CD14-positive monocyte (primary cell): ENCODE measurements at places on chromosomes 3 and 15.
A peak's percentile ranks its signal among the peaks of the same experiment; 100 is the strongest.

GRCh38 chr3:43723121-43723734 is 32.5 kb downstream of the ABHD5 start:
- DNase-seq, result no peak

- no peak for DNase-seq
Observed at GRCh38 chr15:42121682-42122081, 27.3 kb upstream of the PLA2G4D start.

GRCh38 chr15:82020625-82021394 is 25.0 kb downstream of the MEX3B start:
- no peak for DNase-seq

GRCh38 chr3:186255703-186256331 is 106.2 kb downstream of the DGKG start:
- peak; percentile 2 for DNase-seq

- DNase-seq, result no peak
Observed at GRCh38 chr3:150216041-150216811, 191.9 kb upstream of the TSC22D2 start.

GRCh38 chr3:5186089-5186857 is 1.2 kb upstream of the EDEM1 start:
- DNase-seq, result peak; percentile 92

- no peak for DNase-seq
Observed at GRCh38 chr3:82942041-82942440, 1180.6 kb upstream of the GBE1 start.

GRCh38 chr3:29901097-29901496 is 620.2 kb downstream of the RBMS3 start:
- DNase-seq, result no peak

DNA sequence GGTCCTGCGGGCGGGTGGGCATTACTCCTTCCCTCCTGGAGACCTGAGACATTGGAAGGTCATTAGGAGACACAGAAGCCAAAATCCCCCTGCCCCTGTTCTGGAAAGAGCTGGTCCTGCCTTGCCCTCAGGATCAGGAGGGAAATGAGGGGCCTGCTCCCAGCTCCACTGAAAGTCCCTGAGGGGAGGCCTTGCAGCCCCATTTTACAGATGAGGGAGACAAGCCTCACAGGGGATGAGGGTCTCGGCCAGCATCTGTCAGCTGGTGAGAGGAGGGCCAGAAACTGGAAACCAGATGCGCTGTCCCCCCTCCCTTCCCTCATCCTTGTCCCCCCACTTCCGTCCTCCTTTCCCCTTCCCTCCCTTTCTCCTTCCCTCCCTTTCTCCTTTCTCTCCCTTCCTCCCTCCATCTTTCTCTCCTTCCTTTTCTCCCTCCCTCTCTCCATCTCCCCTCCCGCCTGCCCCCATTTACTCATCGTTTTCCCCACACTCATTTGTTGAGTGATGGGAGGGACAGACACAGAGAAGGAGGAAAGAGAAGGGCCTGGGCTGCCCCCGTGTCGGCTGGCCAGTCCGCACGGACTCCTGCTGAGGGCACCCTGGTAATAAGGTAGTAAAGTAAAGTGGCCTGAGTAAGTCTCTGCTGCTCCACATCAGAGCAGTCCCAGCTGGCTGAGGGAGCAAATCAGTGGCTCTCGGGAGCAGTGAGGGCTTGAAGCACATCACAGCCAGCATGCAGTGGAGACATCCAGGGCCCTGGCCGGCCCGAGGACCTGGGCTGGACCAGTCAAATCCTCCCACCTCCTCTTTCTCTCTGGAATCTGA is 112.4 kb upstream of the ALDH1A3 start:
- DNase-seq, result no peak

GRCh38 chr15:80873366-80873952 is 94.3 kb downstream of the CEMIP start:
- DNase-seq, result no peak

- no peak for DNase-seq
Observed at GRCh38 chr15:36936613-36937012, 163.7 kb downstream of the MEIS2 start.

- DNase-seq, result no peak
Observed at GRCh38 chr3:178397836-178398235, 138.4 kb upstream of the KCNMB2 start.

DNA sequence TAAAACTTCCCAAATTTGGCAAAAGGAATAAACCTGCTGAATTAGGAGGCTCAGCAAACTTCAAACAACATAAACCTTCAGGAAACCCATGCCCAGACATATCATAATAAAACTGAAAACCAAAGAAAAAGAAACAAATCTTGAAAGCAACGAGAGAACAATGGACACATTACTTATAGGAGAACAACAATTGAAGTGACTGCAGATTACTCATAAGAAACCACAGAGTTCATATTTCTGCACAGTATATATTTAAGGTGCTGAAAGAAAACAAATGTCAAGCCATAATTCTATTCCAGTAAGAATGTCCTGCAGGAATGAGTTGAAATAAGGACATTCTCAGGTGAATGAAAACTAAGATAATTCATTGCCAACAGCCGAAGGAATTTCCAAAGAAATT is 80.8 kb upstream of the PROK2 start:
- DNase-seq, result no peak

GRCh38 chr3:5314897-5315296 is 127.4 kb downstream of the EDEM1 start:
- no peak for DNase-seq

DNA sequence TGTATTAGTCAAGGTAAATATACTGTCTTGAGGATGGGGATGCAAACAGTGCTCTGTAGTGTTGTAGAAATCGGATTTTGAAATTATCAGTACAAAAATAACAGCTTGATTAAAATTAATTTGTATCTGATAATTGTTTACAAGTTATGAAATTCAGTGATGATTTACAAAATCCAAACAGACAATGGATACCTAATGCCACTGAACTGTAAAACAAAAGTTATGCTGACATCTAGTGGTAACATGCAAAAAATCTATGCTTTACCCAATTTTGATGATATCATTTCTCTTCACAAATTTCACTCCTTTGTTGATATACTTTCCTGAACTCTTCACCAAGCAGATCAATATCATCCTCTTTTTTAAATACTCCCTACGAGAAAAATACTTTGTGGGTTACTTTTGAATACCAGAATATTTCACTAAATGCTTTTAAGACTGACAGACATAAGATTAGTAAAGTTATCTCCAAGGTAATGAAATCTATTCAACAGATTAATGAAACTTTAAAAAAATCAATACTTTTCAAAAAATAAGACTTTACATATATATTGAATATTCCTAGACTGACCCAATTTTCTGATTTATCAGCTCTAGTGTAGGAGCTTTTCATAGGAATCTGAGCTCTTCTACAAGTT is 36.0 kb downstream of the MNS1 start:
- DNase-seq, result no peak

- no peak for DNase-seq
Observed at GRCh38 chr3:94414418-94414817, 351.6 kb downstream of the NSUN3 start.

- DNase-seq, result no peak
Observed at GRCh38 chr15:57697588-57697987, 8.9 kb upstream of the POLR2M start.

- no peak for DNase-seq
Observed at GRCh38 chr3:34983631-34984030, 655.7 kb upstream of the ARPP21 start.

DNA sequence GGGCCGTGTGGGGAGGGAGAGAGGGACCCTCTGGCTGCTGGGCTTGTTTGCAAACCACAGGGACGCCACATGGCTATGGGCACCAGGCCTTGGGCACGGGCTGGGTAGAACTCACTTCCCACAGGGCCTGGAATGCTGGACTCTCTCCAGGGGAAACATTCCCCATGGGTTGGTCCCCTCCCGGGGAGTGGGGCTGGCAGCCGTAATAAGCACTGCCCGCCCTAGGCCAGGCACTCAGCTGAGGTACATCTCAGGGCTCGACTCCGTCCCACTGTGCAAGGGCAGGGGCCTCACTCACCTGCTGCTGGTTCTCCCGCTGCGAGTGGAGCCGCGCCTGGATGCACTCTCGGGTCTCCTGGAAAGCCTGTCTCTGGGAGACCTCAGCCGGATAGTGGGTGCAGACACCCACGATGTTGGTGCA is 96.7 kb downstream of the ADCY5 start:
- no peak for DNase-seq

- no peak for DNase-seq
Observed at GRCh38 chr3:5190147-5190791, 2.8 kb downstream of the EDEM1 start.
